ENCODE measurements at places on chromosomes 6 and 20. TPM values are rescaled to one million over a fixed set of nuclear protein-coding genes. Genes with fewer than 3 reads are reported as not detected.

LAMP5 gene
- total RNA-seq: 3.2 TPM

MRAP2 gene
- total RNA-seq: 0.75 TPM

SNX21 gene
- 12.2 TPM for total RNA-seq

KIF3B gene
- 16.8 TPM for total RNA-seq

GRCh38 chr6:143755301-143755744 is 77.6 kb downstream of the PHACTR2 start:
- H3K4me3 ChIP-seq: no peak overlapping the region
- no peaks in the 10 kb centered on the region for H3K27me3 ChIP-seq
- no peaks in the 10 kb centered on the region for H3K36me3 ChIP-seq
- no peak for DNase-seq
- no peak overlapping the region for H3K27ac ChIP-seq

DNA sequence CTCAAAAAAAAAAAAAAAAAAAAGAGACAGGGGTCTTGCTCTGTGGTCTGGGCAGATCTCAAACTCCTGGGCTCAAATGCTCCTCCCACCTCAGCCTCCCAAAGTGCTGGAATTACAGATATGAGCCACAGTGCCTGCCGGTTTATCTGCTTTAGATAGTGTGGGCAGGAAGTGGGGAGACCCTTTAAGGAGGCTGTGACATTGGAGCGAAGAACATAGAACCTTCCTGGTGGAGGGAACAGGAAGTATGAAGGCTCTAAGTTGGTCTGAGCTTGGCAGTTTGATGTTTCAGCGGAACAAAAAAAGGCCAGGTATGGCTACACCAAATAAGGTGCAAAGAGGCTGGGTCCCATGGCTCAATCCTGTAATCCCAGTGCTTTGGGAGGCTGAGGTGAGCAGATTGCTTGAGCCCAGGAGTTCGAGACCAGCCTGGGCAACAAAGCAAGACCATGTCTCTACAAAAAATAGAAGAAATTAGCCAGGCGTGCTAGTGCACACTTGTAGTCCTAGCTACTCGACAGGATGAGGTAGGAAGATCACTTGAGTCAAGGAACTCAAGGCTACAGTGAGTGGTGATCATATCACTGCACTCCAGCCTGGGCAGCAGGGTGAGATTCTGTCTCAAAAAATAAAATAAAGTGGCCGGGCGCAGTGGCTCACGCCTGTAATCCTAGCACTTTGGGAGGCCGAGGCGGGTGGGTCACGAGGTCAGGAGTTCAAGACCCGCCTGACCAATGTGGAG is 8.7 kb upstream of the ZMYND8 start:
- H3K27ac ChIP-seq: peak overlapping the region; percentile 35
- H3K27me3 ChIP-seq: no peaks in the 10 kb centered on the region
- no peaks in the 10 kb centered on the region for H3K36me3 ChIP-seq
- no peak for DNase-seq

- H3K4me3 ChIP-seq: no peak overlapping the region
- peaks cover 9% of the 10 kb centered on the region for H3K4me1 ChIP-seq
- H3K36me3 ChIP-seq: no peaks in the 10 kb centered on the region
- H3K27me3 ChIP-seq: no peaks in the 10 kb centered on the region
- DNase-seq: no peak
- no peak overlapping the region for H3K27ac ChIP-seq
Observed at GRCh38 chr6:129608886-129609537, 101.0 kb downstream of the ARHGAP18 start.

- H3K27ac ChIP-seq: no peak overlapping the region
- no peak overlapping the region for H3K4me3 ChIP-seq
- DNase-seq: no peak
- H3K27me3 ChIP-seq: no peaks in the 10 kb centered on the region
Observed at GRCh38 chr6:49563006-49563886, 12.8 kb downstream of the C6orf141 start.

Data from neural progenitor cell (in vitro differentiated cells).